Progenitor cell of endocrine pancreas (in vitro differentiated cells): ENCODE measurements at places on chromosomes 4 and X. TPM values are rescaled to one million over a fixed set of nuclear protein-coding genes. Genes with fewer than 3 reads are reported as not detected.
A peak's percentile ranks its signal among the peaks of the same experiment; 100 is the strongest.

The SPINK2 gene
- total RNA-seq = not detected in 2 replicates

The C4orf50 gene
- 0.18 and 0.19 TPM in 2 replicates for total RNA-seq

The PAGE5 gene
- total RNA-seq = not detected in 2 replicates

The SHOX gene
- total RNA-seq = not detected in 2 replicates

DNA sequence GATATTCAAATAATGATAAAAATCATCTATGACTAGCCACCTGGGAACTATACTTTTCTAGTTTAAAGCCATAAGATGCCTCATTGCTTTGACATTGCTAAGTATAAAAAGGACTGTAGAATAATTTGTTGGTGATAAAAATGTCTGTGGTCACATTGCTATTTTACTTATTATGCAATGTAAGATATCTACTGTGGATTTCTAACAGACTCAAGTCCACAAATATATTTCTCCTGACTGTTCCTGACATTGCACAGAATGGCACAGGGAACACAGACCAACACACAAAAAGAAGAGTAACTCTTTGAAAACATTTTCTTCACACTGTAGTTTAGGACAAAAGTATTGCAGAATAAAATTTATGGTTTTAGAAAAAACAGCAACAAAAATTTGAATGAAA is 2.2 kb upstream of the TMPRSS11E start:
- H3K27me3 ChIP-seq = no peaks in the 10 kb centered on the region
- H3K36me3 ChIP-seq = no peaks in the 10 kb centered on the region
- no peak for DNase-seq
- H3K4me1 ChIP-seq = peaks cover 4% of the 10 kb centered on the region

DNA sequence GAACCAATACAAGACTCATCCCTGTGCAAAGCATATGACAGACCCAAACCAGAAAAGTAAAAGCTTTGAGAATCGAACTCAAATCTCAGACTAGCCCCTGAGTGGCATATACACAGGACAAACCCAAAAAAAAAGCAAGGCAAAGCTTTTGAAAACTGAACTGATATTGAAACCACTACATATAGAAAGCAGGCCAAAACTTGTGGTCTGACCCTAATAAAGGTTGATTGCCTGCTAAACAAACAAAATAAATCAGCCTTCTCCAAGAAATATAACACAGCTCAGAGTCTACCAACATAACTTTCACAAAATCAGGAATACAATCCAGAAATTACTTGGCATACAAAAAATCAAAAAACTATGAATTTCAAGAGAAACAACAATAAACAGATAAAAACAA is 40.3 kb downstream of the LRBA start:
- peaks cover 8% of the 10 kb centered on the region for H3K36me3 ChIP-seq
- peak overlapping the region; percentile 53 for H3K27ac ChIP-seq
- no peaks in the 10 kb centered on the region for H3K27me3 ChIP-seq
- DNase-seq = no peak
- peaks cover 18% of the 10 kb centered on the region for H3K4me1 ChIP-seq

GRCh38 chr4:163380703-163381102 is 37.0 kb downstream of the NPY5R start:
- no peak overlapping the region for H3K4me3 ChIP-seq
- H3K4me1 ChIP-seq = no peaks in the 10 kb centered on the region
- no peak for DNase-seq
